B cell (primary cell): ENCODE measurements at places on chromosomes 4 and X. TPM values are rescaled to one million over a fixed set of nuclear protein-coding genes. Genes with fewer than 3 reads are reported as not detected.

- H3K36me3 ChIP-seq = no peaks in the 10 kb centered on the region
- H3K4me1 ChIP-seq = peaks cover 44% of the 10 kb centered on the region
- H3K4me3 ChIP-seq = no peak overlapping the region
- peak; percentile 60 for DNase-seq
Measured at GRCh38 chr4:53706422-53707032, 115.2 kb upstream of the LNX1 start.

- H3K4me3 ChIP-seq = peak overlapping the region; percentile 47
- H3K36me3 ChIP-seq = no peaks in the 10 kb centered on the region
- no peaks in the 10 kb centered on the region for H3K27me3 ChIP-seq
- peak overlapping the region; percentile 84 for H3K27ac ChIP-seq
Measured at GRCh38 chr4:80172203-80172602, 25.1 kb upstream of the PRDM8 start.

DNA sequence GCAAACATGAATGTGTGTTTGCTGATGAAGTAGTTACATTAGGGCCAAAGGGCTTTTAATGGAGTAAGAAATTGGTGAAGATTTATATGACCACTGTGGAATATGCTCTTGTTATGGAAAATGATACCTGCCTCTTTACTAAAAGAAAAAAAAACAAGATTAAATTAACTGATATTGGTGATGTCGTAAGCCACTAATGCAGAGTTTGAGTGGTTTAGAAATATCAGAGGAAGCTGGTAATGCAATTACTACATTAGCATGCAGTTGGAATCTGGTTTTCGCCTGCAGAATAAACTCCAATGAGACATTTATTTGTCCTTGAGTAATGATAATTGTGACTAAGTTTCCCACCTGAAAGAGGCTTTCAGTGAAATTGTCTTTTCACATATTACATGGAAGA, 597.9 kb downstream of the GALNTL6 start:
- no peaks in the 10 kb centered on the region for H3K4me1 ChIP-seq
- no peaks in the 10 kb centered on the region for H3K27me3 ChIP-seq
- no peak overlapping the region for H3K27ac ChIP-seq
- H3K36me3 ChIP-seq = no peaks in the 10 kb centered on the region

DNA sequence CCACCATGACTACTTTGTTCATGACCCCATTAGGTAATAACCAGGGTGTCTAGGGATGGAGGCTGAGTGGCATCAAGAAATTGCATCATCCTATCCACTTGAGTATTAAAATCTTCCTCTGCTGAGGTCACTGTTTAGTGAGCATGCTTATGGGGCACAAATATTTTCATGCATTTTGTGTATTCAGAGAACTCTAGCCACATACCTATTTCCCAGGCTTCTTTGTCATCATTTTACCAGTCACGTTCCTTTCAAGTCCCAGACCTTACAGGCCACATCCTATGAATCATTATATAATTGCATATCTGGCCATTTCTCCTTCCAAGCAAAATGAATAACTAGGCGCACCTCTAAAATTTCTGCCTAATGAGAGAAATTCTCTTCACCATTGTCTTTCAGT, 1882.9 kb upstream of the AGA start:
- H3K4me1 ChIP-seq = no peaks in the 10 kb centered on the region
- H3K27ac ChIP-seq = no peak overlapping the region
- DNase-seq = no peak
- no peaks in the 10 kb centered on the region for H3K27me3 ChIP-seq
- H3K36me3 ChIP-seq = no peaks in the 10 kb centered on the region
- H3K4me3 ChIP-seq = no peak overlapping the region

- H3K36me3 ChIP-seq = no peaks in the 10 kb centered on the region
- no peak overlapping the region for H3K27ac ChIP-seq
- no peaks in the 10 kb centered on the region for H3K4me1 ChIP-seq
- H3K27me3 ChIP-seq = no peaks in the 10 kb centered on the region
Measured at GRCh38 chr4:96145601-96146000, 305.7 kb downstream of the PDHA2 start.

DNA sequence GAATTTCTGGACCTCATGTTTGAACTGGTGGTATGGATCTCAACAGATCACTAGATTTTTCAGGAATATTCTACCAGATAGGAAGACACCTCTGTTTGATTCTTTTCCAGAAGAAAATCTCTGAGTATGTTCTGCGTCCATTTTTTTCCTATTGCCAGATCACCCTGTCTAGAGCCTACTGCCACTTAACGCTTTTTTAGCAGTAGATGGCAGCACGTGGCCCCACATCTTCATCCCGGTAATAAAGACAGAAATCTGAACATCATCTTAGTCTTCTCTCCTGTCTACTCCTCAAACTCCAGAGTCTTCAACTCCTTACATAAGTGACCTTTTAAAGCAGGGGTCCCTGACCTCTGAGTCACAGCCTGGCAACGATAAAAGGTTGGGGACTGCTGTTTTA, 184.7 kb downstream of the TMA16 start:
- DNase-seq = peak; percentile 32
- H3K4me1 ChIP-seq = peaks cover 10% of the 10 kb centered on the region
- no peak overlapping the region for H3K27ac ChIP-seq
- no peak overlapping the region for H3K4me3 ChIP-seq
- no peaks in the 10 kb centered on the region for H3K27me3 ChIP-seq

DNA sequence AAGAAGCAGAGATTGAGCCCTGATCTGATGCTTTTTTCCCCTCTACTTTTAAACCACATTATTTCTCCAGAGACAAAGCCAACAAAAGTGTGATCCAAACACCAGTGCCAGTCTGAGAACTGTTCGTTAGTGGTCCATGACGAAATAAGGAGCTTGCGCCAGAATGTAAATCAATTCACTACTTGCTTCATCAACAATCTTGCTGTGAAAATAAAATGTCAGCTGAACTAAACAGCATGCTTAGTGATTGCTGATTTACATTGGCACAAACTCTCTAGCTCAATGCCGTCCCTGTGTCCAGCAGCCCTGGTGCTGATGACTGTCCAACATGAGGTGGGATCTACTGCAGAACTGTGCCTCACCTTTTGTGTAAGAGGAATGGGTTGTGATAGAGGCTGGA, 71.3 kb downstream of the SOX3 start:
- H3K27me3 ChIP-seq = no peaks in the 10 kb centered on the region
- H3K36me3 ChIP-seq = no peaks in the 10 kb centered on the region
- no peak overlapping the region for H3K27ac ChIP-seq
- no peak overlapping the region for H3K4me3 ChIP-seq
- H3K4me1 ChIP-seq = no peaks in the 10 kb centered on the region

GRCh38 chr4:169741569-169741968, 16.2 kb downstream of the HPF1 start:
- DNase-seq = no peak
- H3K36me3 ChIP-seq = peaks cover 1% of the 10 kb centered on the region
- H3K27me3 ChIP-seq = no peaks in the 10 kb centered on the region
- H3K4me1 ChIP-seq = no peaks in the 10 kb centered on the region

DNA sequence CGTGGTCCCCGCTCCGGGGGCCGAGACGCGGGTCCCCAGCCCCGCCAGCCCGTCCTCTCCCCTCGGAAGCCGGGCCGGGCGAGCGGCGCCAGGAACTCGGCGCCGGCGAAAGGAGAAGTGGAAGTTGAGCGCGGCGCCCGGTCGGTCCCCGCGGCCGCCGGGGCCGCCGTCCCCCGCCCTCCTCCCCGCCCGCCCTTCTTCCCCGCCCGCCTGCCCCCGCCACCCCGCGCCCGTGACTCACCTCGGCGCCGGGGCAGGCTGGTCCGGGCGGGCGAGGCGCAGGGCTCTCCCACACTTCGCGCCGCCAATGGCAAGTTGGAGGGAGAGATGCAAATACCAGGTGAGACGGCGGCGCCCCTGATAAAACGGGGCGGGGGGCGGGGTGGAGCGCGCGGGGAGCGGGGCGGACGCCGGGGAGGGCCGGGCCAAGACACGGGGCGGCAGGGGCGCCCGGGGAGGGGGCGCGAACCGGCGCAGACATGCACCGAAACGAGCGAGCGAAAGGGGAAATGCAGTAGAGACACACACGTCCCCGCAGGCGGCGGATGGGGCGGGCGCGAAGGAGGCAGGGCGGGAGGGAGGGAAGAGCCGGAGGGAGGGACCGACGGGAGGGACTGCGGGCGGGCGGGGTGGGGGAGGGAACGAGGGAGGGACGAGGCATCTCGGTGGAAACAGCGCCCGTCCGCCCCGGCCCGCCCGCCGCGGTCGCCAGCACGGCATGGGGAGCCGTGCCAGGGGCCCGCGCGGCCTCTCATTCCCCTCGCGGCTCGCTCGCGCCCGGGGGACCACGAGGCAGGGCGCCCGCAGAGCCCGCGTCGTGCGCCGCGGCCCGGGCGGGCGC, at the start of gene ELF4:
Gene ELF4, minus strand, starts transcription at position 119 of the 841 bp plus-strand sequence. CDS start 29,167 bp downstream, outside the sequence.
- H3K27ac ChIP-seq = peak within 1 kb of the TSS; percentile 86
- peak; percentile 71 for DNase-seq
- peaks cover 19% of the 10 kb centered on the region for H3K4me1 ChIP-seq
- H3K27me3 ChIP-seq = no peaks in the 10 kb centered on the region
- H3K36me3 ChIP-seq = no peaks in the 10 kb centered on the region

DNA sequence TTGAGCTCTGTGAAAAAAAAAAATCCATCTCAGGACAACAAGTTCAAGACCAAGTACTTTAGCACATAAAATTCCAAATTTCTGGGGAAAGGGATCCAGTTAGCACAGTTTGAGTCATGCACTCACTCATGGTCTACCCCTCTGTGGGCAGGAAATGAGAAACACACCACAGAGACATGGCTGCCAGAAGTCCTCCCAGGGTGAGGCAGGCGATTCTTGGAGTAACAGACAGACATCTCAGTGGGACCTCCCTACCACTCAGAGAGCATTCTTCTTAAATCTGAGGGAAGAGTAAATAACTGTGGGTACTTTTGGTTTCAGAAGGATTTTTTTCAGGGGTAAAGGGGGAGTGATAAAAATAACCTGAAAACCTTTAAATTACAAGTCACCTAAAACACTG, 14.1 kb downstream of the CXCL1 start:
- no peak overlapping the region for H3K27ac ChIP-seq
- no peak for DNase-seq
- H3K4me1 ChIP-seq = no peaks in the 10 kb centered on the region
- no peak overlapping the region for H3K4me3 ChIP-seq

- H3K27me3 ChIP-seq = no peaks in the 10 kb centered on the region
- no peak for DNase-seq
- no peak overlapping the region for H3K4me3 ChIP-seq
- H3K4me1 ChIP-seq = no peaks in the 10 kb centered on the region
- no peak overlapping the region for H3K27ac ChIP-seq
- no peaks in the 10 kb centered on the region for H3K36me3 ChIP-seq
Measured at GRCh38 chr4:157080605-157081004, 4.7 kb downstream of the GLRB start.

- H3K36me3 ChIP-seq = no peaks in the 10 kb centered on the region
- no peaks in the 10 kb centered on the region for H3K27me3 ChIP-seq
- peaks cover 45% of the 10 kb centered on the region for H3K4me1 ChIP-seq
Measured at GRCh38 chr4:77854431-77855111, 8.1 kb upstream of the MRPL1 start.

GRCh38 chr4:3531318-3531878, 824 bp downstream of the LRPAP1 start:
- peaks cover 29% of the 10 kb centered on the region for H3K4me1 ChIP-seq
- H3K27ac ChIP-seq = peak overlapping the region; percentile 76
- H3K36me3 ChIP-seq = no peaks in the 10 kb centered on the region
- H3K27me3 ChIP-seq = no peaks in the 10 kb centered on the region
- no peak for DNase-seq
- H3K4me3 ChIP-seq = peak overlapping the region; percentile 76

DNA sequence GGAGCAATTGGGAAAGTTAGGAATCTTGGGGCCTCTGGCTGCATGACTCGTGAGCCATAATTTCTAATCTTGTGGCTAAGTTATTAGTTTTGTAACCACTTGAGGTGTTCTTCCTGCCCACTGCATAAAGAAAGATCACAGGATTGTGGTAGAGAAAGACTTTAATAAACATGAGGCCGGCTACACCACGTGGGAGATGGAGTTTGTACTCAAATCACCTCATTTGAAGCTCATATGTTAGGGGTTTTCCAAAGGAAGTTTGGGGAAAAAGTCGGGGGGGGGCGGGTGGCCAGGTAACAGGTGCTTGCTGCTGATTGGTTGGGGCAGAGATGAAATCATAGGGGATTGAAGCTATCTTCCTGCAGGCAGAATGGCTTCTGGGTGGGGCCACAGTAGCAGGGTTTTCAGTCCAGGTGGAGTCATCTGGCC, 287.8 kb downstream of the ZNF674 start:
- H3K36me3 ChIP-seq = no peaks in the 10 kb centered on the region
- no peak for DNase-seq

SSX4B gene
- total RNA-seq = not detected in 2 replicates

NXT2 gene
- total RNA-seq = 9.5 and 10.4 TPM in 2 replicates

TLR10 gene
- total RNA-seq = 51.5 and 53.4 TPM in 2 replicates

BEX1 gene
- 0.39 TPM in 1 of 2 replicates, not detected in the other for total RNA-seq

HTRA3 gene
- total RNA-seq = not detected in 2 replicates

AADAT gene
- total RNA-seq = not detected in 2 replicates

SPATA18 gene
- total RNA-seq = 1.9 and 2.0 TPM in 2 replicates

TNIP3 gene
- total RNA-seq = not detected in 2 replicates

CTAG2 gene
- total RNA-seq = not detected in 2 replicates

XG gene
- total RNA-seq = 0.56 TPM in 1 of 2 replicates, not detected in the other
